ENCODE measurements at places on chromosomes 6 and 20. TPM values are rescaled to one million over a fixed set of nuclear protein-coding genes. Genes with fewer than 3 reads are reported as not detected.

The C20orf202 gene
- total RNA-seq: not detected

The COL9A3 gene
- total RNA-seq: not detected

GRCh38 chr6:37050854-37051137 is 45.3 kb downstream of the FGD2 start:
- no peak for DNase-seq

DNA sequence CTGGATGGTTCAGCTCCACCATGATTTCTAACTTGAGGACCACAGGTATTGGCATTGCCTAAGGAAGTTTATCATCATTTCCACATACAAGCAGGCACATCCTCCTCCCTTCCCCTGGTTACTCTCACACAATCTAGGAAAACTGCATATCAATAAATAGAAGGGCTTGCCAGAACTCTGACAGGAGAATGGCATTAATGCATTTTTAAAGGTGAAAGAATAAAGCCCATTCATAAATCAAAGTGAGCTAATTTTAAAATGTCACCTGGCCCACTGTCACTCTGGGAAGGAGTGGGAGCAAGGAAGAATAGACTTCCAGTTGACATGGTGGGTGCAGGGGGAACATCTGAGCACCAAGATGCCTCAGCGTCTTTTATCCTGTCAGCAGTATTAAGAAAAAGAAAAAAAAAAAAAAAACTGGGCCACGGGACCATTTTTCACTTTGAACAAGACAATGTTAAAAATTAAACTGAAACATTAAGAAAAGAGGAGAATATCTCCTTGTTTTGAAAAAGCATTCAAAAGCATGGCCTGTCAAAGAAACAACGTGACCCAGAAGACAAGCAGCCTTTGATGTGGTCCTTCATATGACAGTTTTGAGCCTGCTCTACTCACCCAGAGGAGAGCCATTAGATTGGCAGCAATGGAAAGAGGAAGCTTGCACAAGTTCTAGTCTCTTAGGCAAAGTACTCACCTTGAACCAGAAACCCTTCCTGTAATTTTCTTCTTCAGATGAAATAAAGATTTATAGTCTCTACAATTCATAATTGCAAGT is 39.3 kb upstream of the SMLR1 start:
- DNase-seq: no peak

DNA sequence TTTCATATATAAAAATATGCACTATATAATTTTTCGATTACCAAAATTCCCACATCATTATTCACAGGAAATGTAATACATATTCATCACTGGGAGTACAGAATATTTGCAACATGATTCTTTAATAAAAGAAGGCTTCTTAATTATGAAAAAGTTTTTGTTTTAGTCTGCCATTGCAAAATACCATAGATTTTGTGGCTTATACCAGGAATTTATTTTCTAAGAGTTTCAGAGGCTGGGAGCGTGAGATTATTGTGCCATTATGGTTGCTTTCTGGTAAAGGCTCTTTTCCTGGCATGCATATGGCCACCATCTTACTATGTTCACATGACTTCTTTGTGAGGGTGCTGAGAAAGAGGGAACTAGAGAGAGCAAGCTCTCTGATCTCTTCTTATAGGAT is 306.9 kb upstream of the ADGRB3 start:
- no peak for DNase-seq

The TMEM170B gene
- 0.70 TPM for total RNA-seq

GRCh38 chr20:49635166-49635565 is 67.2 kb upstream of the PTGIS start:
- no peak for DNase-seq

The LRFN2 gene
- total RNA-seq: not detected

GRCh38 chr6:9224539-9224938 is 789.2 kb upstream of the SLC35B3 start:
- peak; percentile 24 for DNase-seq

DNA sequence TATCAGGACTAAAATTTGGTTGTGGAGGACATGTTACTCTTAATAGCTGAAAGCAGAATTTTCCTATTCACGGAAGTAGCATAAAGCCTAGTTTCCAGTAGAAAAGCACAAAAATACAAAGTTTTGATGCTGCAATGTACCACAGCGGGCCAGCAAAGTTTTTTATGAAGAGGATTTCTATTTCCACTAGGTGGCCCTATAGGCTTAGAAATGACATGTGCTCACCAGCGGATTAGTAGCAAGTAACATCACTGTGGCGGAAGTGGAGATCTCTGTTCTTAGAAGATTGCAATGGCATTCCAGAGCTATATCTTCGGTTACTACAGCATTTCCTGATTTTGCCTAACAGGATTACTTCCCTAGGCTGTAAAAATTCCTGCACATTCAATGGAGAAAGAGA is 1219.0 kb upstream of the EYS start:
- no peak for DNase-seq

DNA sequence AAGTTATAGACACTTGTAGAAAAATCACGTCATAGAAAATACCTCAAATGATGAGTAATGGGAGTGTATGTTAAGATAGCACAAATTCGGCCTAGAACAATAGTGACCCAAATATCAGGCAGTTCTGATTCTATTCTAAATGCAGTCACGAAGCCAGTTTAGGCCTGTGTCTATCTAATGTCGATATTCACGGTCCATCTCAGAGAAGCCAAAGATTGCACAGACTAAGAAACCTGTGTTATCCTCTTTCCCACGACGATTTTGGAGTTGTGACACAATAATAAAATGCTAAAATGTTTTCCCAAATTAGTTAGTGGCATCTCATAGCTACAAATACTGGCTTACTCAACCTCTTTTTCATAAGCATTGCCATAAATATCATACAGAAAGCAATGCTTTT is 4.0 kb downstream of the HIVEP2 start:
- no peak for DNase-seq

- DNase-seq: no peak
Measured at GRCh38 chr6:32491700-32492099, 38.4 kb downstream of the HLA-DRB5 start.

DNA sequence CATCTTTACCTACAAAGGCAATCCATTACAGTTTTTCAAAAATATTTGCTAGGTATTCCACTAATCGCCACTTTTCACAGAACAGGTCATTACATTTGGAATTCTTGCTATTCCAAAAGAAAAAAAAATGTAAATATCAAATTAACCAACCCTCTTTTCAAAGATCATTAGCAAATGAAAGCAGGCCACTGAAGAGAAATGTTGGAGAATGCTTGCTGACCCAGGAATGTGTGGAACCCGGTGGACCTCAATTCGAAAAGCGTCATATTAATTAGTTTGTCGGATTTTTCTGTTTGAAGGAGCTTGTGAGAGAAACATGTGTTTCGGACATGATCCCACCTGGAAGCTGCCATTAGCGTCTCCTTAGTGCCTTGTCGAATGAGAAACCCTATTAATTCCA is 27.9 kb upstream of the SERPINB9 start:
- DNase-seq: no peak

The OVOL2 gene
- 2.0 TPM for total RNA-seq

GRCh38 chr6:147954938-147955337 is 387.7 kb upstream of the SASH1 start:
- peak; percentile 52 for DNase-seq

GRCh38 chr20:10014431-10014830 is 20.4 kb upstream of the ANKEF1 start:
- DNase-seq: no peak

DNA sequence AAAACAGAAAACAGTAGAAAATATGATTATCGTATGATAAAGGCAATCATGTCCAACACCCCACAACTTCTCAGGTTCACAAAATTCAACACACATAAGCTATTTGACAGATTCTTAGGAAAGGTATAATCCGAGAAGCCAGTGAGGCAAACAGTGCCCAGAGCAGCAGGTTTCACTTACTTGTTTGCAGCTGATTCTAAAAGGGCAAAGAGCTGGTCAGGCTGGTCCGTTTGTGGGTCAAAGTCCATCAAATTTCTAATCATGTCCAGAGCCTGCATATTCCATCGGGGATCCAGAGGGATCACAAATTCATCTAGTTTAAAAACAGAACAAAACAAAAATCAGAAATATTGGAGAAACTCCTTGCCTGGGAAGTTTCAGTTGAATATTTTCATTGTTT is 69.8 kb upstream of the LYRM2 start:
- no peak for DNase-seq

The ZNF334 gene
- not detected for total RNA-seq
